ENCODE measurements at places on chromosomes 2 and 18.

- no peak for DNase-seq
These were observed at the start of gene BCL2 for GRCh38 chr18:63319383-63320122. Gene BCL2 (minus strand): TSS chr18:63319769.

DNA sequence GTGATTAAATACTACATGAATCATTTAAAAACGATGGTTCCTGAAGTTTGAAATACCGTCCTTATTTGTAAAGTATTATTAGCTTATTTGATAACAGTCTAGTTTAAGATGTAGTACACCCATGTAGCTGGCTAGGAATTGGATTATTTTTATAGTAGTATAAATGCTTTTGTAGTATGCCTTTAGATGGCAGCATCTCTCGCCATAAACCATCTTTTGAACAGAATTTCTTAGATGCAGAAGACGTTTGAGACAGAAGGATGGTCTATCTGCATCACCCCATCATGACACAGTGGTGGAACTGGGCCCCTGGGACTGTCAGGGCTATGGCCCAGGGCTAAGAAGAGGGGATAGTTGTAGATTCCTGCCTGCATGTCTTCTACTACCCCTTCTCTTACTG lies 152.7 kb downstream of the WDSUB1 start:
- DNase-seq = no peak

DNA sequence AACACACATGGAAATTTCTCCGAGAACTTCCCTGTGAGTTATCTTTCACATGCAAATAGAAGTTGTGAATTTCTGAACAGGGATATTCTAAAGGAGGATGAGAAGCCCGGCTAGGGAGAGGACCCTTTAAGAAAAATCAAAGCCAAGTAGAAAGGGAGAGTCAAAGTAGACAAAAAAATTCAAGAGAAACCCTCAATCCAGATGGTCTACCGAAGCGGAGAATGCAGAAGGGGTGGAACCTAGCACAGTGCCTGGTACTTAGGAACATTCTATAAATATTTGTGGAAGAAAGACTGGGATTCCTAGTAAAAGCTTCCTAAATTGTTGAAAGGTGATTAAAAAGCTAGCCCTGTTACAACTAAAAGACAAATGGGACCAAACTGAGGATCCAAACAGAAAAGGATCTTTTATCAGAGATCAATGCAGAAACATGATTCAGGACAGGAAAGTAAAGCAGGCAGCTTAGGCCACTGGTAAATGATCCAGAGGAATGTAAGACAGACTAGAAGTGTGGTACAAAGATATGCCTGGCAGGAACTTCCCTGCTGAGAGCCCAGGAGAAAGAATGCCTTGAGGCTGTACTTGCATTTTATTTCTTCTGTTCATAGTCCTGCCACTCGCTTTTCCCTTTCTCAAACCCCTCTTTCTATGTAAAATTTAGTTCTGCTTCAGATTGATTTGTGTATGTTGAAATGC lies 19.5 kb upstream of the GLS start:
- DNase-seq = peak; percentile 84

DNA sequence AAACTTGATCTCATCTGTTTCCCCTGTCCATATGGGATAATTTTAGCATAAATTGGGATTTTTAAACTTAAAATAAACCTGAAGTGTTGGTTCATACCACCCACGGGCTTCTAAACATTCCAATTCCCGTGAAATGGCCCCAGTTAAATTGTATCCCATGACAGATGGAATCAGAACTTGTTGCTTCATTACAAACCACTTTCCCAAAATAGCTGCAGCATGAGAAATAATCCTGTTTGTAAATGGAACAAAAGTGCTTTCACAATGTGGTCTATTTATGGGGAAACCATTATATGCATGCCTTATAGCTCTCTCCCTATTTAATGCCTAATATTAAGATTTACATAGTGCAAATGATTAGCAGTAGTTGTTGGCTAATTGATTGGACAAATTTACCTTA lies 15.9 kb downstream of the SCG2 start:
- DNase-seq = no peak

DNA sequence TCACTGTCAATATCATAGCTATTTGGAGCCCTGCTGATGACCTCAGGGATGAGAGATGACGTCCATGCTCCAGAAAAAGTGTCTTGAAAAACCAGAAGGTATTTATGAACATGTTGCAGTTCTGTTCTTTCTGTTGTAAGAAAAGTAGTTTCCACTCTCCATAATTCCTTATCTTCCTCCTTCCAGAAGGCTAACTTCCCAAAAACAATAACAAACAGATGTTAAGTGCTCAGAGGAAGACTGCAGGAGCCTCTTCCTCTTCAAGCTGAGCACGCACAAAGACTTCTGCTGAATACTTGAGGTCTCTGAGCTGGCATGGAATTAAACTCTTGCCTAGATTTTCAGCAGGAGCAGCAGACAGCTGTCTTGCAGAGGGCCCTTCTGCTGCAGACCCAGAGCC lies 434.5 kb upstream of the KLHL29 start:
- DNase-seq = no peak
